ENCODE measurements at places on chromosomes 12 and 14.
A peak's percentile ranks its signal among the peaks of the same experiment; 100 is the strongest.

DNA sequence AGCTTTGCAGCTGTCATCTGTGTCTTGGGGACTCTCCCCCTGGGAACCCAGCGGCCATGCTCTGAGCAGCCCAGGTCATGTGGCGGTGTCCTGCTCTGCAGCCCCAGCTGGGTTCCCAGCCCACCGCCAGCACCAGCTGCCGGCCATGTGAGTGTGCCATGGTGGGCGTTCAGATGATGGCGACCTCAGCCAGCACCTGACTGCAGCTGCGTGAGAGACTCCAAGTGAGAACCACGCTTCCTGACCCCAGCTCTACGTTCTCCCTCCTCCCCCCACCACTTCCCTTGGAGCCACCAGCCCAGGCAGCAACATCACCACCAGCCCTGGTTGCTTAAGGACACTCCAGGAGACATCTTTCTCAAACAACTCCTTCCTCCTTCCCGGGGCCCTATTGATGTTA is 68.8 kb downstream of the SLC24A4 start:
- no peaks in the 10 kb centered on the region for H3K27me3 ChIP-seq
- H3K36me3 ChIP-seq, result no peaks in the 10 kb centered on the region

GRCh38 chr12:58465418-58465817 is 454.9 kb downstream of the LRIG3 start:
- H3K4me1 ChIP-seq, result no peaks in the 10 kb centered on the region
- DNase-seq, result no peak
- H3K36me3 ChIP-seq, result no peaks in the 10 kb centered on the region

GRCh38 chr14:22432348-22432976 is 156.6 kb downstream of the DAD1 start:
- no peak overlapping the region for H3K4me3 ChIP-seq
- H3K4me1 ChIP-seq, result peaks cover 34% of the 10 kb centered on the region
- no peak for DNase-seq
- no peak overlapping the region for H3K27ac ChIP-seq
- H3K36me3 ChIP-seq, result no peaks in the 10 kb centered on the region

GRCh38 chr14:59228421-59228820 is 40.0 kb downstream of the DAAM1 start:
- no peak overlapping the region for H3K27ac ChIP-seq
- H3K4me1 ChIP-seq, result peaks cover 18% of the 10 kb centered on the region
- H3K36me3 ChIP-seq, result no peaks in the 10 kb centered on the region
- DNase-seq, result no peak
- no peak overlapping the region for H3K4me3 ChIP-seq
- no peaks in the 10 kb centered on the region for H3K27me3 ChIP-seq

GRCh38 chr14:100386121-100386520 is 63.0 kb downstream of the SLC25A47 start:
- H3K4me3 ChIP-seq, result no peak overlapping the region
- H3K36me3 ChIP-seq, result no peaks in the 10 kb centered on the region
- H3K27me3 ChIP-seq, result no peaks in the 10 kb centered on the region
- DNase-seq, result no peak

DNA sequence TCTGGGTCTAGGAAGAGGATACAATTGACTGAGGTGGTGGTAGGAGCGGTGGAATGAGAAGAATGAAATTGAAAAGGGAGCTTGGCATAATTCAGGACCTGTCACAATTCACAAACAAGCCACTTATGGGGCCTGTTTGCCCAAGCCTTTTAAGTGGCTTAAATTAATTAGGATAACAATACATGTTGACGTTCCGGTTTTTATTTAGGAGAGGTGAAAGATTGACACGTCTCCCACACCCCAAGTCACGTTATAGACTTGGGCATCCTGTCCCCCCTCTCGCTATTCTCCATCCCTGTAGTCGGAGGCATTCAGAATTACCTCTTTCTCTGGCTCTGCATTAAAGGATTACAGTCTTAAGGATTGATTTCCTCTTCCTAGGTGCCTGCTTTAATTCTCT is 954 bp upstream of the CALCOCO1 start:
- H3K4me3 ChIP-seq, result peak overlapping the region; percentile 89
- H3K36me3 ChIP-seq, result no peaks in the 10 kb centered on the region
- peak overlapping the region; percentile 81 for H3K27ac ChIP-seq

DNA sequence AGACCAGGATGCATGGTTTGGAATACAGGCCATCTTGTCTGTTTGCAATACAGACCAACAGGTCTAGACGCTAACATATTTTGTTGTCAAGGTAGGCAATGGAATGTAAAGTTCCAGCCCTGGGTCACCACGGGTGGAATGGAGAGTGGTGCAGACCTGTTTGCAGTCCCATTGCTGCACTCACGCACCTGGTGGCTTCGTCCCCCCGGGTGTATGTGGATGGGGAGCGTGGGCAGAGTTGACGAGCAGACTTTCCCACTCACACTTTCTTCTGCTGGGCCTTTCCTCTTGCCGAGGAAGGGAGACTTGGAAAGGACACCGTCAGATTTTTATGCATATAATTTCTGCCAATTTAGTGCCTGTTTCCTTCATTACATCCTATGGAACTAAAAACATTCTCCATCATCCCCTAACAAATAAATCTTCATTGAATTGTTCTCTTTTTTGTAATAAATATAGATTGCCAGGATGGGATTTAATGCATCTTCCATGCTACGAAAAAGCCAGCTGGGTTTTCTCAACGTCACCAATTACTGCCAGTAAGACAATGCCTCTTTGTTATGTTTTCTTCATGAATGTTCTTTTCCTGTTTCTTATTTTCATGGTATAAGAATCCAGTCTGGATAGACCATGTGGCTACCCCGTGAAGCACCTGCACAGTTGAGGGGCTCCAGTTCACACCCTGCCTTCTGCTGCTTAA is 15.2 kb downstream of the DCAF4 start:
- no peak for DNase-seq
- H3K27ac ChIP-seq, result no peak overlapping the region
- H3K27me3 ChIP-seq, result no peaks in the 10 kb centered on the region
- H3K4me3 ChIP-seq, result no peak overlapping the region
- peaks cover 12% of the 10 kb centered on the region for H3K4me1 ChIP-seq

DNA sequence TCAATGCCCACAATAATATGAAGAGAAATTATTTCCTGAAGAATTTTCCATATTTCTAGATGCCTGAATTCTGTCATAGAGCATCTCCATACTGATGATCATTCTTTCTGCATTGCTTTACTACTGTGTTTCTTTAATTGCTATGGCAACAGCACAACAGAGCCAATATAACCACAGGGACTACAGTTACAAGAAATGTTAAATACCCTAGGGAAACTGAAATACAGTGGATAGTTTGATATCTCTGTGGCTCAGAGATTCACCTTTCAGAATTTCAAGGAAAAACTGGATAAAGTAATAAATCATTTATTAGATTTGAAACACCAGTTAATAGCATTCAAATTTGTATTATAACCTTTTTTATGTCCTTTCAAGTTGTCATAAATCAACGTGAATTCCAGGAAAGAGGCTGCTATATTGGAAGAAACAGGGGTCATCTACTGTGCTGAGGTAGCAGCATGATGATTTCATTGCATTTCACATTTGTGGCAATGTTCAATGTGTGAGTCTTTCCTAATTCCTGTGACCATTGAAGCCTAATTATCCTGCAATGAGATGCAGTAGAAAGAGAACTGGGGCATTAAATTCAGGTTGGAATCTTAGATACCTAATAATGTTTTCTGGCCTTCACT is 267.1 kb downstream of the LRFN5 start:
- H3K36me3 ChIP-seq, result no peaks in the 10 kb centered on the region
- H3K27me3 ChIP-seq, result no peaks in the 10 kb centered on the region
- no peak for DNase-seq
- H3K4me3 ChIP-seq, result no peak overlapping the region

DNA sequence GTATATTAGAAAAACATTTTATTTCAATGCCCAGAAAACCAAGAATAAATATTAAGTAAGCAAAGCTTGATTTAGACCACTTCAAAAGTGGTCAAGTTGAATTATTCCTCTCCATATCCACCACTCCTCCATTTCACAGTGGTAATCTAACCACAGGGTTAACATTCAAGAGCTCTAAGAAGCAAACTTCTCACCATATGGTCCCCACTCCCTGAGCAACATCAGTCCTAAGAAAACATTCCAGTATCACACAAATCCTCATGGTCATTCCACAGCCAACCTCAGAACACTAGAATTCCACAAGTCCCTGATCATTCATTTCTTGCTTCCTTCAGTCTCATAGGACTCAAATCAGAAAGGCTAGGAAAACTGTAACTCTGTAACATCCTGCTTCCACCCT is 47.9 kb downstream of the ST8SIA1 start:
- H3K27me3 ChIP-seq, result peaks cover 6% of the 10 kb centered on the region
- peaks cover 12% of the 10 kb centered on the region for H3K4me1 ChIP-seq
- H3K27ac ChIP-seq, result no peak overlapping the region
- no peaks in the 10 kb centered on the region for H3K36me3 ChIP-seq

DNA sequence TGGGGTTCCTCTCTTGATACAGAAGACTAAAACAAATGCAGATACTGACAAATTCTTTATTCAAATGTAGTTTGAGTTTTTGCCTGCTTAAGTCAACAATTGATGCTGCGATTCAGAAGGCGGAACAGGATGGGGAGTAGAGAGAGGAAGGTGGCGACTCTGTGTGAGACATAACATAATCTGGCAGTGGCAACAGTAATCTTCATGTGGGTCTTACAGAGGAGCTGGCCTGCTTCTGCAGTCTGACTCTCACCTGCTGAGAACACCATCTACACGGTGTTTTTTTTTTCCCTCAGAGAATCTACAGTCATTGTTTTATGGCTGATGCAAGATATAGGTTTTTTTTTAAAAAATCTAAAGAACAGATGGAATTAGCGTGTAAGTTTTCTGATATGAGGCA is 10.1 kb downstream of the CCDC92 start:
- H3K4me1 ChIP-seq, result no peaks in the 10 kb centered on the region
- no peak for DNase-seq
- H3K4me3 ChIP-seq, result no peak overlapping the region
- H3K27ac ChIP-seq, result no peak overlapping the region

GRCh38 chr14:69617796-69618195 is 6.4 kb downstream of the SUSD6 start:
- H3K4me1 ChIP-seq, result peaks cover 99% of the 10 kb centered on the region
- H3K36me3 ChIP-seq, result peaks cover 25% of the 10 kb centered on the region
- H3K27ac ChIP-seq, result peak overlapping the region; percentile 88
- no peak for DNase-seq
- H3K27me3 ChIP-seq, result no peaks in the 10 kb centered on the region

- H3K27ac ChIP-seq, result peak overlapping the region; percentile 88
- H3K27me3 ChIP-seq, result peaks cover 34% of the 10 kb centered on the region
- DNase-seq, result peak; percentile 17
- H3K4me3 ChIP-seq, result peak overlapping the region; percentile 87
- H3K36me3 ChIP-seq, result peaks cover 13% of the 10 kb centered on the region
Measured at GRCh38 chr12:27331291-27331926, 1.2 kb upstream of the BMAL2 start.

DNA sequence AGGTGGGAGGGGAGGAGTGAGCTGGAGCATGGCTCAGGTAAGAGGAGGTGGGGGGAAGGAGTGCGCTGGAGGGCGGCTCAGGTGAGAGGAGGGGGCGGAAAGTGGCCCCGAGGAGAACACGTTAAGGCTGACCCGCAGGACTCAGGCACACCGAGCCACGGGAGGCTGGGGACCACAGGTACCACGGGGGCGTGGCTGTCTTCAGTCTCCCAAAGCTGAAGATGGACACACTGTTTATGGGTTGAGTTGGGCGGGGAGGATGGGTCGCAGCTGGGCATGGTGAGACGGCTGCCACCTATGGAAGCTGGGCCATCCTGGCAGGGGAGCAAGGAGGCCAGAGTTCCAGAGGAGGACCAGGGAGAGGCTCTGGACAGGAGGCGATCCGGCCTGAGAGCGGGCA is 23.5 kb downstream of the UBR7 start:
- H3K36me3 ChIP-seq, result peaks cover 31% of the 10 kb centered on the region
- DNase-seq, result no peak
- H3K27me3 ChIP-seq, result peaks cover 11% of the 10 kb centered on the region
